Smooth muscle cell of the pulmonary artery (primary cell): ENCODE measurements at places on chromosomes 12 and 14. TPM values are rescaled to one million over a fixed set of nuclear protein-coding genes. Genes with fewer than 3 reads are reported as not detected.

Gene DLK1
- not detected in 2 replicates for total RNA-seq

Gene ASB2
- total RNA-seq: 0.52 and 1.7 TPM in 2 replicates

Gene FAIM2
- 3.7 and 8.3 TPM in 2 replicates for total RNA-seq

Gene GPRC5A
- total RNA-seq: 16.7 and 56.1 TPM in 2 replicates

Gene KRT75
- not detected in 2 replicates for total RNA-seq

Gene MUCL1
- total RNA-seq: not detected in 2 replicates

Gene KCNJ8
- total RNA-seq: 9.1 and 16.6 TPM in 2 replicates

Gene SLC7A7
- total RNA-seq: 3.4 and 34.2 TPM in 2 replicates

Gene NINJ2
- total RNA-seq: 0.20 and 1.0 TPM in 2 replicates

Gene SYNE2
- total RNA-seq: 12.5 and 14.3 TPM in 2 replicates

Gene ETFBKMT
- 2.0 and 3.3 TPM in 2 replicates for total RNA-seq

Gene MDM1
- 7.5 and 8.8 TPM in 2 replicates for total RNA-seq

Gene ST8SIA1
- total RNA-seq: 2.2 and 2.6 TPM in 2 replicates

Gene MIP
- total RNA-seq: 0.13 TPM in 1 of 2 replicates, not detected in the other

Gene SLC39A5
- 0.20 and 0.40 TPM in 2 replicates for total RNA-seq

Gene TUNAR
- not detected in 2 replicates for total RNA-seq

Gene PTHLH
- 1.6 and 6.1 TPM in 2 replicates for total RNA-seq

Gene P2RX2
- not detected in 2 replicates for total RNA-seq

Gene ITPR2
- 27.3 and 32.2 TPM in 2 replicates for total RNA-seq

Gene SPPL3
- total RNA-seq: 9.4 and 9.5 TPM in 2 replicates

Gene POTEM
- not detected in 2 replicates for total RNA-seq

Gene BMP4
- 9.7 and 20.0 TPM in 2 replicates for total RNA-seq

Gene DNAH10
- total RNA-seq: 0.13 and 0.46 TPM in 2 replicates

Gene LAG3
- total RNA-seq: not detected in 2 replicates

Gene FGD4
- 12.3 and 28.5 TPM in 2 replicates for total RNA-seq

Gene ADAM20
- total RNA-seq: 2.4 and 2.5 TPM in 2 replicates

Gene SPTB
- total RNA-seq: 0.13 TPM in 1 of 2 replicates, not detected in the other

Gene LIN52
- 7.0 and 10.2 TPM in 2 replicates for total RNA-seq

Gene KRT79
- total RNA-seq: not detected in 2 replicates

Gene ACSS3
- total RNA-seq: 3.2 and 18.0 TPM in 2 replicates

Gene AREL1
- total RNA-seq: 33.2 and 38.1 TPM in 2 replicates
